Fibroblast of the conjunctiva (primary cell): ENCODE measurements at places on chromosomes 16 and 17.

DNA sequence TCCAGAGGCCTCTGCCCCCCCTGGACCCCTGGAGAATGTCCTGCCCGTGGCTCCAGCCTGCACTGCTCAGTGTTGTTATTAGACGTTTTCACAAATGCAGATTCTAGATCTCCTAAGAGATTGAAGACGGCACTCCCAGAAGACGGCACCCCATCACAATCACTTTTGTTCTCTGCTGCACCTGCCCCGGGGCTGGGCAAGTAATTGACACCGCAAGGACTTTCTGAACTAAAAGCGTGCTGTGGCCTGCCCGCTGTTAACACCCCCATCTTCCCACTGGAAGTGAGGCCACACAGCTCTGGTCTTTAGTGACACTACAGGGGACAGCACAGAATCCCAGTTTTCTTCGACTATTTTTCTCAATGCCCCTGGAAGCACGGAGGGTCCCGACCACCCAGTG, 256.9 kb downstream of the ENGASE start:
- DNase-seq: no peak

GRCh38 chr16:85520853-85521521, 92.1 kb upstream of the GSE1 start:
- DNase-seq: no peak

- DNase-seq: no peak
Measured at GRCh38 chr16:67892375-67892774, 679 bp upstream of the PSKH1 start.

DNA sequence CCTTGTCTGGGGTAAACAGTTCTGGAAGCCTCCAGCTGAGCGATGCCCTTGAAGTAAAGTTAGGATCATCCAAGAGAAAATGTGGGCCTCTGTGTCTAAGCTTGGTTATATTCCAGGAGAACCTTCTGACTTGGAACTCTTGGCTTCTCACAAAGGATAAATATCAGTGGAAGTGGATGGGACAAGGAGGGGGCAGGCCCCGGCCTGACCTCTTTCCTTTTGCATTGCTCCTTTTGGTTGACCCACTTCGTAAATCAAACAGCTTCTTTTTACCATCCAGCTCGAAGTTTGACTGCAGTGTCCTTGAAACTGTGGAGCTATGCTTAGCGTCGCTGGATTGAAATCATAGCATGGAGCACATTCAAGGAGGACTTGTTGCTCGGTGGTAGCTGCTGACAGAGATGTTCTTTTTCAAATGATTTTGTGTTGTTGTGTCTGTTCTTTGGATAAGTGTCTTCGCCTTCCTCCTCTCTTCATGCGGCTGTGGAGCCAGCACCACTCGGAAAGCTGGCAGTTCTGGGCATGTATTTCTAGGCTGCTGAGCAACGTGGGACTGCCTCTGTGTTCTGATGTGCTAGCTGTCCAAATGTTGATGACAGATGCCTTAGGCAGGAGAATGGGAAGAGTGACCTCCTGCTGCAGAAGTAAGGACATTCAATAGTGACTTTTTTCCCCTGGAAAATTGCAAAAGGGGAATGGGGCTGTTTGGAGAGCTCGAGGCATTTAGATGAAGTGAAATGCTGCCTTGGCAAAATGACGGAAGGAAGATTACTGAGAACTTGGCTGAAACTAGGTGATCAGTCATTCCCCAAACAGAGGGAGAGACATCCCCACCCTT, 4.5 kb downstream of the MINK1 start:
- no peak for DNase-seq

DNA sequence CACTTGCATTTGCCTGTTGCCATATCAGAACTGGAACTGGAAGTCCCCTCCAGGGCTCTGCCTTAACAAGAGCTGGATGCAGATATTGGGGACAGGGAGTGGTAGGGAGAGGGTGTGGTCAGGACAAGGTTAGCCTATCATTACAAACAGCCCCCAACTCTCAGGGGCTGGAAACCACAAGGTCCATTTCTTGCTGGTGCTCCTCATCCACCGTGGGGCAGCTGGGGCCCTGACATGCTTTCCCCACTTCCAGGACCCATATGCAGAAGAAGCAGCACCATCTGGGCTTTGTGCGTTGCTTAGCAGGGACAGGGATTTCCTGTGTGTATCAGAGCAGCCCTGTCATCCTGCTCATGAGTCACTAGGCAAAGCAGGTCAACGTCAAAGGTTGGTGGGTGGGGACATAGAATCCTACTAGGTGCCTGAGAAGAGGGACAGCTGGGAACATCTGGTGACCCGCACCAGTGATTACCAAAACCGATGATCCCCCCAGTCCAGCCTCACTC, 26.9 kb downstream of the RGS9 start:
- DNase-seq: no peak

- DNase-seq: no peak
Measured at GRCh38 chr17:55673743-55674506, 48.7 kb downstream of the TMEM100 start.

- DNase-seq: no peak
Measured at GRCh38 chr17:81741594-81742452, 29.7 kb downstream of the SLC25A10 start.

GRCh38 chr17:4436846-4437245, 3.1 kb downstream of the SPNS3 start:
- no peak for DNase-seq

- no peak for DNase-seq
Measured at GRCh38 chr16:947255-947921, 23.4 kb downstream of the LMF1 start.

GRCh38 chr16:58265480-58266052, 29.3 kb downstream of the PRSS54 start:
- no peak for DNase-seq

DNA sequence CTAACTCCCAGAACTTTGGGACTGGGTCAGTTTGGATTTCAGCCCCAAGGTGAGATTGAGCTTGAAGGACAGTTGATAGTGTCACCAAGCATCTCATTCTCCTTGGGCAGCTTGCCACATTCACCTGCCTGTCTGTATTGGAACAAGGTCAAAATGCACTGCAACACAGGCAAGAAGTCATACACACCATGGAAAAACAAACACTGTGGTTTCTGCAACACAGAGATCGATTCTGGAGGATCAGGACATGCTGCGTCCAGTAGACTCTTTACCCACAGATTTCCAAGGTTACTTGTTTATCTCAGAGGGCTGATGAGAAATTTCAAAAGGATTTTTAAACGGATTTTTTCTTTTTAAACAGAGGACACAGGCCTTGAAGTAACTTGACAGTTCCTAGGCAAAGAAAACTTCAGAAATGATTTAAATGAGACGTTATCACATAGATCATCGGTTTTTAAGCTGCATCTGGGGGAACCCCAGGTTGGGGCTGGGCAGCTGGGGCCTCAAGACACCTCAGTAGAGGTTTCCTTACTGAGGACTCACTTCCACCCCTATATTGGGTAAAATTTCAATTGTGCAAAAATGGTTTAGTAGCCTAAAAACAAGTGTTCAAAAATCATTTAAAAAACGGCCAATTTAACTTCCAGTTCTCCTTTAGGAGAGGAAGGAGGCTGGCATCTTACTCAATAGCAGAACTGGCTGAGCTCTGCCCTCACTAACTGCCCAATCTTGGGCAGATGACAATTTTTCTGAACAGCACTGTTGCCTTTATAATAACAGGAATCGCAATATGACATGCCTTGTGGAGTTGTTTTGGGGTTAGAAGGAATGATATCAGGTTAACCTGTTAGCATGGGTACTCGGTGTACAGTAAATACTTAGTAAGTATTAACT, 299.3 kb downstream of the XYLT1 start:
- no peak for DNase-seq

GRCh38 chr16:1078579-1079021, 6.1 kb downstream of the SSTR5 start:
- no peak for DNase-seq

GRCh38 chr16:14071576-14072271, 605 bp downstream of the MRTFB start:
- no peak for DNase-seq

DNA sequence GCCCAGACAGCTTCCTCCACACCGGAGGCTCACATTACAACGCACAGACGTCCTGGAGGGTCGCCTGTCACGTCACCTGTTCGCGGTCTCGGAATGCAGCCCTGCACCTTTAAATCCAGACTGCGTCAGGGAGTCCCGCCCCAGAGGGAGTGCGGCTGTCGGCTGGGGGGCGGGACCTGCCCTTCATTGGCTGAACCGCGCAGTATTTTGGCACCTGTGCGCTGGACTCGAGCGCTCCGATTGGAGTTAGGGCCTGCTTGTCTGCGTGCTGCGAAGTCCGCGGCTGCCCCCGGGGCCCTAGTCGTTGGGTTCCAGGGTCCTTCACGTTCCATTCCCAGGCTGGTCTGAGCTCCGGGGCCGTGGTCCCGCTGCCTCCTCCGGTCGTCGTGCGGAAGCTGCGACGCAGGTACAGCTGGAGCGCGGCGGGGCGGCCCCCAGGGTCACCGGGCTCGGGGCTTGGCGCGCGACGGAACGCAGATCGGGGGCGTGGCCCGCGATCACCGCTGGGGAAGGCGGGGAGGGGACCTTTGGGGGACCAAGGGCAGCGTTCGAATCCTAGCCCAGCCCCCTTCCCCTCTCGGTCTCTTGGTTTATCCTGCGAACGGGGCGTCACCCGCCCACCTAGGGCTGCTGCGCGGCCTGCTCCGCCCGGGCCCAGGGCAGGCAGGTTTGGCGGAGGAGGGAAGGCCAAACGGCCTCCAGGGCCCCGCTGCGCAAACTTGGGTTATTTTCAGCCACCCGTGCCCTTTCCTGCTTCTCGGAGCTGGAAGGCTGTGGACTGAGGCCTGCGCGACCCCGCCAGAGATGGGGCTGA, at the start of gene MIEF2:
Gene MIEF2, plus strand, starts transcription at position 331 of the 814 bp plus-strand sequence. CDS start 2,059 bp downstream, outside the sequence.
- DNase-seq: peak; percentile 87

DNA sequence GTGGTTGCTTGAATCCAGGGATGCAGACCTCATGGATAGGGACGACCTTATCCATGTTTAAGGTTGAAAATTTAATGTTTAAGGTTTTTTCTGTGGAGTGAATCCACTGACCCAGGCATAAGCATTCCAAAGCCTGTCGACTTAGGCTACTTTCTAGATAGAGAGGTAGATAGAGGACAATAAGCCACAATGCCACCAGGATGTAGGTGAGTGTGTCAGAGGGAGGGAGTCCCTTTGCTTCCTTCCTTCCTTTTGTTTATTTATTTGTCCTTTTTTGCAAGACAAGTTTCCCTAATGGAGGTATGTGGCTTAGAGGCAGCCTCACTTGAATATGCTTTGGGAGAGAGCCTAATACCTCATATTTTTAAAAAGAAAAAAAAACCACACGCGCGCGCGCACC, 834.2 kb upstream of the SOX9 start:
- no peak for DNase-seq

DNA sequence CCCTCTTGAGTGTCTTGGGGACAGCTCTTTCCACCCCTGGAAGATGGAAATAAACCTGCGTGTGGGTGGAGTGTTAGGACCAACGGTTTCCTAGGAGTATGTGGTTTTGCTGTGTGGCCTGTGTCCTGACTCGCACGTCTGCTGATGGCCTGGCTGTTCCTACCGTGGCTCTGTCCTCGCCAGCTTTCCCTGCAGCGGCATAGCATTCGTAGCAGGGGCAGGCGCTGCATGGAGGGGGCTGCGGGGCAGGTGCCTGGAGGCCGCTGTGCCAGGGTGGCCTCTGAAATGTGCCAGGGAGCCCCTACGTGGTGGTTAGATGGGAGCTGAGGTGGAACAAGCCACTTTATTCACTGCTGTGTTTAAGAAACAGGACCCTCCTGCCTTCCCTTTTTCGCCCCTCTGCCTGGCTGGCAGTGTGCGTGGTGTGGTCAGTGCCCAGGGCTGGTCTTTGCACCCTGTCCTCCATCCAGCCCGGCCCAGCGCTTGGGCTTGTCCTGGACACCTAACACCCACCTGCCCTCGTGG, 10.6 kb downstream of the SLC16A3 start:
- no peak for DNase-seq

DNA sequence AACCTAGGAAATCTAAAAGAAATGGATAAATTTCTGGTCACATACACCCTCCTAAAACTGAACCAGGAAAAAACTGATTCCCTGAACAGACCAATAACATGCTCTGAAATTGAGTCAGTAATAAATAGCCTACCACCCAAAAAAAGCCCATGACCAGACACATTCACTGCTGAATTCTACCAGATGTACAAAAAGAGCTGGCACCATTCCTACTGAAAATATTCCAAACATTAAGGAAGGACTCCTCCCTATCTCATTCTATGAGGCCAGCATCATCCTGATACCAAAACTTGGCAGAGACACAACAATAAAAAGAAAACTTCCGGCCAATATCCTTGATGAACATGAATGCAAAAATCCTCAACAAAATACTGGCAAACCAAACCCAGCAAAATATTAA, 52.9 kb downstream of the TTC19 start:
- no peak for DNase-seq

GRCh38 chr17:27565874-27566670, 64.9 kb upstream of the LGALS9 start:
- no peak for DNase-seq

DNA sequence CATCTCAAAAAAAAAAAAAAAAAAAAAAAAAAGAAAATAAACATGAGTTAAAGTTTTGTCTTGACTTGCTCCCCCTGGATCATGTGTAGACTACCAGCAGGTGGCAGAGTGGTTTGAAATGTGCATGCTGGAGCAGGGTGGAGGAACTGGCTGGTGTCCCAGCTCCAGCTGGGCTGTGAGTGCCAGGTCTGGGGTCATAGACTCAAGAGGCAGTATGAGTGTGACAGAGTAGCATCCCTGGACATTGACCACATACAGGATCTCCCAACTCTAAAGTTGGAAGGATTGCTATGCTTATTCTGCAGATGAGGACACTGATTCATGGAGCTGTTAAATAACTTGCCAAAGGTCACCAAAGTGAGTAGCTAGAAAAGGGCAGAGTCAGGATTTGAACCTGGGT, 198.0 kb upstream of the MPHOSPH6 start:
- DNase-seq: no peak

- no peak for DNase-seq
Measured at GRCh38 chr17:73954951-73955350, 248.5 kb upstream of the RPL38 start.

GRCh38 chr16:79421126-79421525, 179.4 kb downstream of the MAF start:
- DNase-seq: no peak

DNA sequence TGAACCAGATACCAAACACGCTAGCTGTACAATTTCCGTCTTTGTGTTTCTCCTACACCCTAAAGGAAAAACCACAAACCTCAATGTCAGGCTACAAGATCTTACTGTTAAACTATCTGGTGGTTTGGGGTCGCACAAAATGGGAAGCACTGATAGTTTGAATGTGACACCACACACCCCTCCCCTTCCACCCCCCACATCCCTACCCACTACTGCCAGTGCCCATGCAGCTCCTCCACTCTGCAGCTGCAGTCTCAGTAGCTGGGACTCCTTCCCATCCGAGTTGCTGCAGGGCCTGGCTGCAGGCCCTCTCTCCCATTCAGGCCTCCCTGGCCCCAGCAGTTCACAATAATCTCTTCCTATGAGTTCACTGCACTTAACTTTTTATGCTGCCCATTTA, 18.4 kb downstream of the TRAP1 start:
- DNase-seq: no peak

GRCh38 chr16:30633526-30633925, 17.2 kb upstream of the PRR14 start:
- DNase-seq: no peak

GRCh38 chr16:57525761-57526160, 10.6 kb downstream of the CCDC102A start:
- DNase-seq: no peak

- DNase-seq: no peak
Measured at GRCh38 chr16:79182616-79183015, 417.9 kb downstream of the MAF start.
